Mesothelial cell of epicardium (in vitro differentiated cells): ENCODE measurements at places on chromosomes 13 and 19.

DNA sequence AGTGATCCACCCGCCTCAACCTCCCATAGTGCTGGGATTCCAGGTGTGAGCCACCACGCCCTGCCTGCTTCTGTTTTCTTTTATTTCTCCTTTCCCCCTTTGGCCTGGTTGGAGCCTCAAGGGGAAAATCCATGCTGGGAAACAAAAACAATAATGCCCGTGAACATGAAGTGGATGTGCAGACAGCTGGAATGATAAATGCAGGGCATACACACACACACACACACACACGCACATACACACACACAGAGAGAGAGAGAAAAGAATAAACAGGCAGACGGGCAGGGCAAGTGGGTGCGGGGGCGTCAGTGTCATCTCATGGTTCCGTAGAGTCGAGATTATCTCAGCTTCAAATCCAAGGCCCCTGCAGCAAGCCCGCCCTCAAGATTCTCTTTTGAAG lies 4.4 kb upstream of the PLEKHF1 start:
- H3K27ac ChIP-seq = no peak overlapping the region
- H3K4me1 ChIP-seq = peaks cover 31% of the 10 kb centered on the region
- H3K4me3 ChIP-seq = no peak overlapping the region
- DNase-seq = no peak

- peaks cover 13% of the 10 kb centered on the region for H3K36me3 ChIP-seq
- peaks cover 23% of the 10 kb centered on the region for H3K4me1 ChIP-seq
- no peak for DNase-seq
- H3K4me3 ChIP-seq = no peak overlapping the region
- no peaks in the 10 kb centered on the region for H3K27me3 ChIP-seq
These were observed 138.8 kb downstream of the RGCC start for GRCh38 chr13:41596190-41596589.

GRCh38 chr19:44847144-44848035 lies 1.3 kb downstream of the NECTIN2 start:
- peak overlapping the region; percentile 99 for H3K4me3 ChIP-seq
- peak; percentile 76 for DNase-seq
- H3K27me3 ChIP-seq = no peaks in the 10 kb centered on the region
- peaks cover 39% of the 10 kb centered on the region for H3K4me1 ChIP-seq
- H3K36me3 ChIP-seq = peaks cover under 1% of the 10 kb centered on the region

DNA sequence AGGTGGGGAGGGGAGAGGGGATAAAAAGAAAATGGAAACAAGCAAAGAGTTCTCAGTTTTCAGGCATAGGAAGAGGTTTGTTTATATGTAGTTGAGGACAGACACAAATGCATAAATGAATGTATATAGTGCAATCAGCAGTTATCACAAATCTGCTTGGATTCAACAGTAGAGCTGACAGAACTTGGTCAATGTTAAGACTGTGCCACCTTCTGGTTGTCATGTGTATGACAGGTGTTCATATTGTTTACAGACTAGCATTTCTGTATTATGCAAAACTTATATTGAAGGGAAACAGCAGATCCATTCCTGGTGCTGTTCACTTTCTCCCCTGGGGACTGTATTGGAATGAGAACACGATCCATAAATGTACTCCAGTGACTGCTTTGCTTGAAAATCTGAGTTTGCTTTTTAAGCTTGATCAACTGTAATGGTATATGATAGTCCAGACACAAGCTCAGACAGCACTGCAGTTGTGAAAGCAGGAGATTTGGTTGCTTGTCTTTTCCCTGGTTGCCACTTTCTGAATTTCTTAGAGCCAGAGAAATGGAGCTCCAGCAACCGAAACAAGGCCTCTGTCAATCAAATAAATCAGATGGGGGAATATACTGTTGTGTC lies 319.5 kb upstream of the OBI1 start:
- no peak overlapping the region for H3K27ac ChIP-seq
- peaks cover 65% of the 10 kb centered on the region for H3K27me3 ChIP-seq
- H3K4me3 ChIP-seq = no peak overlapping the region
- no peaks in the 10 kb centered on the region for H3K4me1 ChIP-seq

DNA sequence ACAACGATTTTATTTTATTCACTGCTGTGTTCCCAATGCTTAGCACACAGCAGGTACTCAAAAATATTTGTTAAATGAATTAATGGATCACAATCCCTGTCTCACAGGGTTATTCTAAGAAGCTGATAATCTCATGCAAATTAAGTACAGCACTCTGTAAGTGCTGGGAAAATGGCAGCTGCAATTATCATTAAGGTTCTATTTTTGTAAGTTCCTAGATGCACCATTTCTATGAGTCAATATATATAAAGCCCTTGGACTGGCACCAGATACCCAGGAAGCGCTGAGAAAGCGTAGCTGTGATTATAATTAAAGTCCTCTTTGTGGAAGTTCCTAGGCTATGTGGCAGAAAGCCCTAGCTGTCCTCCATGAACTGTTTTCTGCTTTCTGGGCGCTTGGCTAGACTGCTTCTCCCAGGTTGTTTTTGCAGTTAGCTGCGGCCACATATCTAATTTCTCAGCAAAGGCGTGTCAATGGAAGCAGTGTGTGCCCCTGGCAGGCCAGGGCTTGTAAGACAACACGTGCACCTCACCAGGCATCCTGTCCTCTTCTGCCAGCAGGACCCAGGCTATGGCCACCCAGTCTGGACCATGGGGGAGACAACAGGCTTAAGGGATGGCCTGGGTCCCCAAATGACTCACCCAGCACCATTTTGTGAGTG lies 5.2 kb upstream of the SRRM5 start:
- no peak overlapping the region for H3K4me3 ChIP-seq
- peaks cover 20% of the 10 kb centered on the region for H3K36me3 ChIP-seq
- H3K4me1 ChIP-seq = no peaks in the 10 kb centered on the region
- H3K27ac ChIP-seq = peak overlapping the region; percentile 12
- H3K27me3 ChIP-seq = no peaks in the 10 kb centered on the region
- DNase-seq = no peak
